ENCODE measurements at places on chromosomes 7 and 10. TPM values are rescaled to one million over a fixed set of nuclear protein-coding genes. Genes with fewer than 3 reads are reported as not detected.

CHRM2 gene
- not detected for total RNA-seq

DNA sequence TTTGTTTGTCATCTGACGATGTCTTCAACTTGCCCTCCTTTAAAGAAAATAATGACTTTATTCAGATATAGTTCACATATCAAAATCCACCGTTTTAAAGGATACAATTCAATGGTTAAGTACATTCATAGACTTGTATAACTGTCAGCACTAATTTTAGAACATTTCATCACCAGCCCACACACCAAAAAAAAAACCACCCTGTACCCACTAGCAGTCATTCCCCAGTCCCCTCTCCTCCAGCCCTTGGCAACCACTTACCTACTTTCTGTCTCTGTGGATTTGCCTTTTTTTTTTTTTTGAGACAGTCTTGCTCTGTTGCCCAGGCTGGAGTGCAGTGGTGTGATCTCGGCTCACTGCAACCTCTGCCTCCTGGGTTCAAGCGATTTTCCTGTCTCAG is 5.3 kb upstream of the HILPDA start:
- H3K4me1 ChIP-seq, result peaks cover 2% of the 10 kb centered on the region
- no peak overlapping the region for H3K4me3 ChIP-seq
- H3K27ac ChIP-seq, result no peak overlapping the region

DNA sequence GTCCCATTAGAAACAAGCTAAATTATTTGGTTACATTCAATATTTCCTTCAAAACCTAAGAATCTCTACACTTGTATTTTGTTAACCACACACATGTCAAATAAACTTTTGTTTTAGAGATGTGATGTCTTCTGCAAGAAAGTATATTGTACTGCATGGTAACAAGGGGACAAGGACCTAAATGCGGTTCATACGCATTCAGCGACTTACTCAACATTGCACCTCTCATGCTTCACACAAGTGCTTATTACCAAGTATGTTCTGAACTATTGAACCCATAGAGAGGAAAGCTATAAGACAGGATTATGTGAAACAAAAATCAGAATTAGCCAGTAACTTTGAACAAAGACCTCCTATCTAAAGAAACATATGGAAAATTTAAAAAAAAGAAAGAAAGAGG is 68.3 kb downstream of the CREB5 start:
- no peaks in the 10 kb centered on the region for H3K27me3 ChIP-seq
- H3K4me3 ChIP-seq, result no peak overlapping the region
- H3K4me1 ChIP-seq, result no peaks in the 10 kb centered on the region
- H3K27ac ChIP-seq, result no peak overlapping the region

DNA sequence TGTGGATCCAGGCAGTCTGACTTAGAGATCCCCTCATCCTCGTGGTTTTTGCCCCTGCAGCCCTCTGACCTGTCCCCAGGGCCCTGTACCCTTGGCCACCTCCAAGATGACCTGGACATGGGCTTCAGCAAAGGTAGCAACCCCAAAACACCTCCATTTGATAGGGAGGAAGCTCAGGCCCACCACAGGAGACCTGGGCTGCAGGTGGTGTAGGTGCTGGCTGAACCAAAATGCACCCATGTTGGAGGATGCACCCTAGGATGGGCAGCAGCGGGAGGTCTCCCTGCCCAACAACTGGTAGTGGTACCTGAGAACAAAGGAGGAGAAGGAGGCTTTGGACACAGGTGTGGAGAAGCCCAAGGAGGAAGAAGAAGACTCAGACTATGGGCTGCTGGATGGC is 188.7 kb downstream of the ZNF716 start:
- no peak overlapping the region for H3K27ac ChIP-seq
- H3K36me3 ChIP-seq, result no peaks in the 10 kb centered on the region
- no peak overlapping the region for H3K4me3 ChIP-seq
- H3K27me3 ChIP-seq, result no peaks in the 10 kb centered on the region
- no peaks in the 10 kb centered on the region for H3K4me1 ChIP-seq

SLC12A9 gene
- 34.3 TPM for total RNA-seq

DNA sequence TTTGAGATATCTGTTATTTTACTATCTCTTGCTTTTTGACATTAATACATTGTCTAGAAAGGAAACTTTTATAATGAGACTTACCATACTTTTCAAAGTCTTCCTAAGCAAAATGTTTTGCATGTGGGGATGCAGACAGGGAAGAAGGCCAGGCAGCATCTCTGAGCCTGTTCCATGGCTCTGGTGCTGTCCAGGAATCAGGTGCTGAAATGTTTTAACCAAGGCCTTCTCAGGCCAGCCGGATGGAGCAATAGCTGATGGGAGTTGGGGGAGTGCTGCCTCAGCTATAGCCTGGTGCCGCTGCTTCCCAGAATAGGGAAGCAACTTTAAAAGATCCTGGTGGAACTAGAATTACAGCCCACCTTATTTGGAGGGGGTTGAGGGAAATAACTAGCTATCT is 38.5 kb downstream of the CRTAC1 start:
- no peak overlapping the region for H3K27ac ChIP-seq
- H3K36me3 ChIP-seq, result no peaks in the 10 kb centered on the region
- no peak for DNase-seq
- no peaks in the 10 kb centered on the region for H3K4me1 ChIP-seq
- H3K27me3 ChIP-seq, result no peaks in the 10 kb centered on the region

GRCh38 chr7:142176901-142177300 is 65.4 kb downstream of the MGAM2 start:
- no peaks in the 10 kb centered on the region for H3K36me3 ChIP-seq
- H3K27ac ChIP-seq, result no peak overlapping the region
- H3K4me1 ChIP-seq, result no peaks in the 10 kb centered on the region
- no peak for DNase-seq
- no peaks in the 10 kb centered on the region for H3K27me3 ChIP-seq
- H3K4me3 ChIP-seq, result no peak overlapping the region

NOBOX gene
- not detected for total RNA-seq

OR2A1 gene
- total RNA-seq, result 0.39 TPM

DNA sequence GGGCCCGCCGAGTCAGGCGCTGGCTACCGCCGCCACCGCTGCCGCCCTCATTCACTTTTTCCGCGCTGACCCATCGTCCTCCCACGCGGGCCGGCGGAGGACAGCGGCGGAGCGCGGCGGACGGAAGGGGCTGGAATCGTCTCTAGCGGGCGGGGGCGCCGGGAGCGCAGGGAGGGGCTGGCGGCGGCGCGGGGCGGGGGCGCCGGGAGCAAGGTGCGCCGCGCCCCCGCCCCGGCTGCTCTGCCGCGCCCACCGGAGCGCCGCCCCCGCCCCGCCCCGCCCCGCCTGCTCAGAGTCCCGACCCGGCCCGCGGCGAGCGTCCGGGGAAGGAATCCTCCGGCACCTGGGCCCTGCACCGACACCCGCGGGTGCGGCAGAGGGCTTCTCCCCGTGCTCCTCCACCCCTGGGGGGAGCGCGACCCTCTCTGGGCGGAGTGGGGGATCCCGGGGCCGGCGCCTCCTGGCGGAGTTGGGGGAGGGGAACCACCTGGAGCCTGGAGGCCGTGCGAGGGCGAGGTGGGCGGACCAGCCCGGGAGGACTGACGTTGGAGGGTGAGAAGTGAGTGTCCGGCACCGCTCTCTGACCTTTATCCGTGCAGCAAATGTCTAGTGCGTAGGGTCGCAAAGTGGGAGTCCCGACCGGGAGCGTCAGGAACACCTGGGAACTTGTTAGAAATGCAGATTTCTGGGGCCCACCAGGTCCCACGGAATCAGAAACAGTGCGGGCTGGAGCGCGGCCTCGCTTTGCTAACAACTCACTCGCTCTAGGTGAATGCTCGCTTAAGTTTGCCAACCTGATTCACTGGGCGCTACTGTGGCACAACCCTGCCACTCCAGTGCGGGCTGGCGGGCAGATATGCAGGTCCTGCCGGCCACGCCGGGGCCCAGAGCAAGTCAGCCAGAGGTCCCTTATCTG is at the start of gene COBL:
COBL (minus strand) TSS at position 144 of the 916 bp plus-strand sequence. CDS start 176 bp downstream, outside the sequence.
- H3K36me3 ChIP-seq, result no peaks in the 10 kb centered on the region
- H3K4me3 ChIP-seq, result peak within 1 kb of the TSS; percentile 30
- DNase-seq, result no peak
- no peaks in the 10 kb centered on the region for H3K27me3 ChIP-seq
- no peak within 1 kb of the TSS for H3K27ac ChIP-seq

DNA sequence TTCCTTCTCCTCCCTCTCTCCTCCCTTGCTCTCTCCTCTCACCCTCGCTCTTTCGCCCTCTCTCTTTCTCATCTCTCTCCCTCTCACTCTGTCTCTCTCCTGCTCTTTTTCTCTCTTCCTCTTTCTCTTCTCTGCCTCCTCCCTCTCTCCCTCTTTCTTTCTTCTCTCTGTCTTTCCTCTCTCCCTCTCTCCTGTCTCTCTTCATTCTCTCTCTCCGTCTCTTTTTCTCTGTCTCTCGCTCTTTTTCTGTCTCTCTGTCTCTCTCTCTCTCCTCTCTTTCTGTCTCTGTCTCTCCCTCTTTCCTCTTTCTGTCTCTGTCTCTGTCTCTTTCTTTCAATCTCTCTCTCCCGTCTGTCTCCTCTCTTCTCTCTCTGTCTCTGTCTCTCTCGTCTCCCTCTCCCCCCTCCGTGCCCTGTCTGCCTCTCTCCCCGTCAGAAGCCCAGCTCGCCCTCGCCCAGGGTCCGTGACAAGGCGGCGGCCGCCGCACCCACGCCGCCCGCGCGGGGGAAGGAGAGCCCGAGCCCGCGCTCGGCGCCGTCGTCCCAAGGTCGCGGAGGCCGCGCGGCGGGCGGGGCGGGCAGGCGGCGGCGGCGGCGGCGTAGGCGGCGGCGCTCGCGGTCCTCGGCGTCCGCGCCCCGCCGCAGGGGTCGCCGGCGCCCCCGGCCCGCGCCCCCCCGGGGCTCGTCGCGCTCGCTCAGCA is 21.3 kb upstream of the HSPB1 start:
- no peak overlapping the region for H3K27ac ChIP-seq
- H3K4me1 ChIP-seq, result no peaks in the 10 kb centered on the region
- H3K36me3 ChIP-seq, result no peaks in the 10 kb centered on the region
- no peaks in the 10 kb centered on the region for H3K27me3 ChIP-seq
- peak; percentile 80 for DNase-seq

CYP3A4 gene
- not detected for total RNA-seq

DNA sequence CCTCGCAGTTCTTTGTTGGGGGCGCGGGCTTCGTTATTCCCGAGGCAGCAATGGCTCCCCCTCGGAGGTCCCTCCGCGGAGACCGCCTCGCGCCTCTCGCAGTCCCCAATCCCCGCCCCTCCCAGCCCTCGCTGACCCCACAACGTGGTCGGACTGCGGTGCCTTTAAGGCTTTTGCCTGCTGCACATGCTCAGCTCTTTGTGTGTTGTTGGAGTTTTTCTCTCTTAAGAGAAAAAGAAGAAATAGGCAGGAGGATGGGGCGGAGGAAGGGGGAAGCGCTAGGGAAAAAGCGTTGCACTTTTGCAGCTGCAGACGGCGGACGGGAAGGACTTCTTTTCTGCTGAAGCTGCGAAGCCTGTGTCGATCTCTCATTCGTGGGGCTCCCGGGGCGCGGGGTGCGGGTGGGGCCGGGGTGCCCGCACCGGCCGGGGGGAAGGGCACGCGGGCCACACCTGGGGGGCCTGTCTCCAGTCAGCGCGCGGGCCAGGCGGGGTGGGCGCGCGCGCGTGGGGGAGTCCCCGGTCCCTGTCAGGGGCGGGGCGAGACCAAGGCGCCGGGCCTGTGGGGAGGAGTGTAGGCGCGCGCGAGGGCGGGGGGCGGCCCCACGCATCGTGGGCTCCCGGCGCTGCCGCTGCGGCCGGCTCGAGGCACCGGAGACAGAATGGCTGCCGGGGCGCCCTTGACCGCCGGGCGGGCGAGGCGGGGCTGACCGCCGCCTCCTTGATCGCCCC is 445 bp upstream of the ATRNL1 start:
- H3K36me3 ChIP-seq, result no peaks in the 10 kb centered on the region
- peaks cover 2% of the 10 kb centered on the region for H3K4me1 ChIP-seq
- no peak overlapping the region for H3K27ac ChIP-seq
- no peaks in the 10 kb centered on the region for H3K27me3 ChIP-seq
- DNase-seq, result peak; percentile 80

DNA sequence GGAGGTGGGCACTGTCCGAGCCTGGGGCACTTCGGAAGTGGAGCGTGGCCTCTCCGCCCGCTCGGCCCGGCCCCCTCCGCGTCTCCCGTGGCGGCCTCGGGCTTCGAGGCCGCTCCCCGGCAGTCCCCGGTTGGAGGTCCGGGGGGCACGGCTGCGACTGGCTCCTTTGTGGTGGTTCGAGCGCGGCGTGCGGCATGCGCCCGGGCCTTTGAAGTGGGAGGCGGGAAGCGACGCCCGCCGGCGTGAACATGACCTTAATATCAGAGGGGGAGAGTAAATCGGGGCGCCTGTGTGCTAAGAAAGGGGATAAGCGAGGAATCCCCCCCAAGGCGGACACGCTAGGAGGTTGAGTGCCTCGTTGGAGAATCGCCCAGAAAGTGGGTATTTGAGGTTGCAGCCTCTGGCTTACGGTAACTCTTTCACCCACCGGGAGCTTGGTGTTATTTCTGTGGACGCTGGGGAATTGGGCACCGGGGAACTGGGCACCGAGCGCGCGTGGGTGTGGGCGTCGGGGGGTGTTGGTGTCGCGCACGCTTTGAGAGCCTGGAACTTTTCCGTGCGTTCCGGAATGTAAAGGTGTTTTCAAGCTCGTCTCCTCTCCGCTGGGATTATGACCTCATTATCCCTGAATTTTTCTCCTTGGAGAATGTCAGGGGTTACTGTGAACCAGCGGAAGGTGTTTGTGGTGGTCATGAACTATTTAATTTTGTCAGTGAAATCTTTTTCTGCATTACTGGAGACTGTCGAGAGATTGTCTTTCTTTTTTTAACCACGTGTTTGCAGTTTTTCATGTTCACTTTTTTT is 660 bp downstream of the SUV39H2 start:
- H3K4me1 ChIP-seq, result no peaks in the 10 kb centered on the region
- DNase-seq, result no peak
- no peaks in the 10 kb centered on the region for H3K27me3 ChIP-seq
- peak overlapping the region; percentile 98 for H3K4me3 ChIP-seq
- H3K27ac ChIP-seq, result peak overlapping the region; percentile 28

ARHGEF35 gene
- total RNA-seq, result 9.8 TPM

DNA sequence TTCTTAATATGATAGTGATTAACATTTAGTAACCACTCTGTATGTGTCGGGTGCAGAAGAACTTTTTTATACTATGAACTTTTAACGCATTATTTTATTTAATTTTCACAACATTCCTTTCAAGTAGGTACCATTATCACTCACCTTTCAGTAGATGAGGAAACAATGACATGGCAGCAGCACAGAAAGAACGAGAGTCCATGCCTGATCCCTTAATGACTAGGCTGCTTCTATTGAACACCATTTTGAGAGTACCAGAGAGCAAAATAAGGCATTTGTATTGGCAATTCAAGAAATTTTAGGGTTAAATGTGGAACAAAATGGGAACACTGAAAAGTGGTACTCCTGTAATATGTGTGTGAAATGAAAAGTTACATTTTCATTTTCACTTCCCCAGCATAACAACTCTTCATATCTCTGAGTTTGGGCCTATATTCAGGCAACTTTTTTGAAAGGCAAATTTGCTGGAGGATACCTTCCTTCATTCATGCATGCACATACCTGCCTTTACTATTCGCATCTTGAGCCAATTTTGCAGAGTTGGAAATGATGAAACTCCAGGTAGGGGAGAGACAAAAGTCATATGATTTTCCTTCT is 12.8 kb downstream of the LRRN3 start:
- no peak for DNase-seq
- H3K27ac ChIP-seq, result no peak overlapping the region
- H3K4me1 ChIP-seq, result no peaks in the 10 kb centered on the region

GRCh38 chr10:71099731-71100361 is 112.5 kb upstream of the UNC5B start:
- no peaks in the 10 kb centered on the region for H3K4me1 ChIP-seq
- H3K4me3 ChIP-seq, result no peak overlapping the region
- no peaks in the 10 kb centered on the region for H3K36me3 ChIP-seq
- no peaks in the 10 kb centered on the region for H3K27me3 ChIP-seq

PLCE1 gene
- total RNA-seq, result 16.6 TPM

CCDC3 gene
- total RNA-seq, result 166 TPM

- H3K4me3 ChIP-seq, result no peak overlapping the region
- no peak overlapping the region for H3K27ac ChIP-seq
- H3K27me3 ChIP-seq, result no peaks in the 10 kb centered on the region
- DNase-seq, result no peak
Measured at GRCh38 chr10:118664321-118664720, 68.9 kb upstream of the PRLHR start.
